ENCODE measurements at places on chromosomes 13 and 19.
A peak's percentile ranks its signal among the peaks of the same experiment; 100 is the strongest.

DNA sequence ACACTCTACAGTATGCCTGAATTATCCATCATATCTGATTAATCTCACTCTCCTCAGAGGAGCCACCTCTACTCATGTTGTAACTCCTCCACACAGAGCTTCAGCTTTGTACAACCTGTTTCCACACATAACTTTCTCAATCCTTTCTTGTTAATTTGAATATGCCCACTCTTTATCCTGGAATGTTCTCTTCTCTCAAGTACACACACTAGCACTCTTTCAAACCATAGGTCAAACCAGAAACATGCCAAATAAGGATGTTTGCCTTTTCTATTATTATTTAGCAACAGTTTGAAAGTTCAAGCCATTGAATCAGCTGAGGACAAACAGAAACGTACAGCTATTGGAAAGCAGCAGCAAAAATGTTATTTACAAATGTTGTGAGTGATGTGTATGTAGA lies 110.3 kb downstream of the MIPEP start:
- DNase-seq, result no peak

- no peak for DNase-seq
Measured at GRCh38 chr13:23730251-23730650, 158.9 kb downstream of the MIPEP start.

GRCh38 chr19:34145741-34146202 lies 26.5 kb upstream of the LSM14A start:
- peak; percentile 73 for DNase-seq

- DNase-seq, result no peak
Measured at GRCh38 chr19:14511229-14511593, 7.0 kb downstream of the DNAJB1 start.

DNA sequence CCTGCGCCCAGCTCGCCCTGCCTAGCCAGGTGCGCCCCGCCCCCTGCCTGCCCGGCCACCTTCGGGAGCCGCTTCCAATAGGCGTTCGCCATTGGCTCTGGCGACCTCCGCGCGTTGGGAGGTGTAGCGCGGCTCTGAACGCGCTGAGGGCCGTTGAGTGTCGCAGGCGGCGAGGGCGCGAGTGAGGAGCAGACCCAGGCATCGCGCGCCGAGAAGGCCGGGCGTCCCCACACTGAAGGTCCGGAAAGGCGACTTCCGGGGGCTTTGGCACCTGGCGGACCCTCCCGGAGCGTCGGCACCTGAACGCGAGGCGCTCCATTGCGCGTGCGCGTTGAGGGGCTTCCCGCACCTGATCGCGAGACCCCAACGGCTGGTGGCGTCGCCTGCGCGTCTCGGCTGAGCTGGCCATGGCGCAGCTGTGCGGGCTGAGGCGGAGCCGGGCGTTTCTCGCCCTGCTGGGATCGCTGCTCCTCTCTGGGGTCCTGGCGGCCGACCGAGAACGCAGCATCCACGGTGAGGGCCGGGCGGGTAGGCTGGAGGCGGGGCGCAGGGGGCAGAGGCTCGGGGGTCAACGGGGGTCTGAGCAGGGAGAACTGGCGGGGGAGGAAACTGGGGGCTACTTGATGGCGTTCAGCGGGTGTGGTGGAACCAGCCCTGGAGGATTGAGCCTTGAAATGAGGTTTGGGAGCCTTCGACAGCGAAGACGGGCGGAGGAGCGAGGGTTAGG lies at the start of gene SPINT2:
TSS of gene SPINT2 (plus strand) at position 88 of the 727 bp plus-strand sequence. CDS start at position 408, 320 bp downstream.
- no peak for DNase-seq

DNA sequence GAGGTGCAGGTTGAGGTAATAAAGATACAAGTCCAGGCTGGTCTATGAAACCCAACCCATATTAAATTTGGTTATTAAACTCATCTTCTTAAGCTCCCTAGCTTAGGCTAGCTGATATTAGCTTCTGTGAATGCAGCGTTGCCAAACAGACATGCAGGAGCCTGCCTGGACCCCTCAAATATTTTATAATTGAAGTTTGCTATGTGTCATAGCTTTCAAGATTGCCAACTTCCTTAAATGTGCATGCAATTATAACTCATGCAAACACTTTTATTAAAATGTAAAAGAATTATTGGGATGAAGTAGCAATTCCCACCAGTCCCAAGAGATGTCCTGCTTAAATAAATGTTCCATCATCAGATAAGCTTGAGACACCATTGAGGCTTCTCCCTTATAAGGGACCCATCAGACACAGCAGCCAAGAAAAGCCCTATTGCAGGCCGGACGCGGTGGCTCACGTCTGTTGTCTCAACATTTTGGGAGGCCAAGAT lies 51.3 kb downstream of the MBNL2 start:
- DNase-seq, result no peak

DNA sequence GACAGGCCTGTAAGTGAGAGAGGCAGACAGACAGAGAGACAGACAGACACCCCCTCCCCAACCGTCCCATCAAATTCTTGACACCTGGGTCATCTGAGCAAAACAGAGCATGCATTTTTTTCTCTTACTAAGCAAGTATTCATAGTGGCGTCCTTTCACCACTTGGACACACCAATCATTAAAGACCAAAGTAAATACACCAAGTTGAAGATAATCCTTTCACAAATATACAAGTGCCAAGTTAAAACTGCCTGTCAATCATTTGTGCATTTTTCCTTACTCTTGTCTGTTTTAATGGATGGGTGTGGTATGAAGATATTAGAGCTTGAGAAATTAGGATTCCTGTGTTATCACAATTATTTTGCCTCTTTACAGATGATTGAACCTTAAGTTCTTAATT lies 337.3 kb downstream of the ATP8A2 start:
- DNase-seq, result no peak

Measured in activated naive CD4-positive, alpha-beta T cell treated with anti-CD3 and anti-CD28 coated beads, Interleukin-2, amount 10 ng/mL, durations not matched to agents 7 days and 5 days (primary cell).